Activated CD4-positive, alpha-beta T cell treated with anti-CD3 and anti-CD28 coated beads, Interleukin-2, amount 50 U/mL, for 16 hours (primary cell): ENCODE measurements at places on chromosomes 12 and 14.
A peak's percentile ranks its signal among the peaks of the same experiment; 100 is the strongest.

GRCh38 chr14:102277874-102278630, 26.9 kb downstream of the MOK start:
- DNase-seq, result no peak

- no peak for DNase-seq
Measured at GRCh38 chr14:77488558-77488957, 10.1 kb downstream of the ISM2 start.

- no peak for DNase-seq
Measured at GRCh38 chr12:97927977-97928376, 465.4 kb downstream of the RMST start.

DNA sequence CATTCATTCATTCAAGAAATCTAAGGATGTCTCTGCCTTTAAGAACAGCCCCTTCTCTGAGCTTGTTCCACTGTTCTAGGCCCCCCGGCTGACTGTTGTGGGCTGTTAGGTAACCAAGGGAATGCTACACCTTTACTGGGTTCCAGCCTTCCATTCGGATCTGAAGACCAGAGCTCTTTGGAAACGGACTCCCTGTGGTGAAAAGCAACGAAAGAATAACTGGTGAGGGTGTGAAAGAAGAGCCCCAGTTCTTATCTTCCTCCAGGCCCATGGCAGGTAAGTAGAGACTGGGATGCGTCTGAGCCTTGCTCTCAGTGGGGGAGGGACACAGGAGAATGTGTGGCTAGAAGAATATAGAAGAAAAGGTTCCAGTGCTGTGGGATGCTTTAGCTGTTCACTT, 207.4 kb downstream of the TMEM132D start:
- no peak for DNase-seq

DNA sequence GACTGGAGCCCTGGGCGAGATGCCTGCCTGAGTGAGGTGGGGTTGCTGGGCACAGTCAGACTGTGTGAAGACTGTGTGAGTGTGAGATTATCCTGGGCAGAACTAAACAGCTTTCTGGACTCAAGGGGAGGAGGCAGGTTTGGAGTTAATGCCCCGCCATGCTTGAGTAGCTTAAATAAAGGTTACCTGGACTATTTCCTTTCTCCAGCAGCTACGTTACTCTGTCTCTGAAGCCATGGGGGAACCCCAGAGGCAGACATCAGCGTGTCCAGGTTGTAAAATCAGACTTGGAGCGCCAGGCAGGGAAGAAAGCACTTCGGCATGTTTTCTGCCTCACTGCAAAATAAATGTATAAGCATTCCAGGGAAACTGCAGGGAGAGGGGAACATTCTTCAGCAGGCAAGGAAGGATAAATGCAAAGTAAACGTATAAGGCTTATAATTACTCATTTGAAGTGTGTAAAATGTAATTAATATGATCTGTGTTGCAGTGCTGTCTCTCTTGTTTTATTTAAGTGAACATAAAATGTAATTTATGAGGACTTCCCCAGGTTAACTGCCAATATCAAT, 129.7 kb downstream of the CHST11 start:
- no peak for DNase-seq

DNA sequence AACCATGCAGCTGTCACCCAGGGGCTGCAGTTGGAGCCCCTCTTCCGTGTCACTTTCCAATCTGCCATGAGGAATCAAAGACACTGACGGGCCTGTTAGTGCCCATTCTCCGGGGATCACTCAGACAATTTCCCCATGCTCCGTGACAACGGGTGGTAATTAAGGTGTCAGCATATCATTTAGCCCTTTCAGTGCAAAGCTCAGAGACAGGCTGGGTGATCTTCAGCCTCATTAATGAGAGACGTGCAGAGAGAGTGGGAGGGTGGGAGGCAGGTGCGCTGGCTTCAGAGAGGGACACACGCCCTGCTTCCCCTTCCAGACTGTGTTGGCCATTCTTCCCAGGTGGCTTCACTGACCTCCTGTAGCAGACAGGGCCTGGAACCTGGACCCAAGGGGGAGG, 58.7 kb downstream of the MVK start:
- DNase-seq, result no peak

DNA sequence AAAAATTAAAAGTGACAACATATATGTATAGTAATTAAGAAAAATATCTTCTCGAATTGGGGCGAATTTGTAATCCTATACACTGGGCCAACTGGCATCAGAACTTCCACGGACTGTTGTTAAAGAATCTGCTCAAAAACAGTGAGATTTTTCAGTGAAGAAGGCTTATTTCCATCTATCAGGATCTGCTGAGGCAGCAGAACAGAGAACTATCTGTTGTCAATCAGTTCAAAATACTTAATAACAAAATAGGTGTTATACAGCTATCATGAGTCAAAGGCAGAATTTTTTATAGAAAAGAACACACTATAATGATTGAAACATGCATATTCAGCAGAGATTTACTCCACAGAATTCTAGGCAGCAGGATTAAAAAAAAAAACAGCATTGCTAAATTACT, 41.9 kb downstream of the IFNG-AS1 start:
- DNase-seq, result no peak

DNA sequence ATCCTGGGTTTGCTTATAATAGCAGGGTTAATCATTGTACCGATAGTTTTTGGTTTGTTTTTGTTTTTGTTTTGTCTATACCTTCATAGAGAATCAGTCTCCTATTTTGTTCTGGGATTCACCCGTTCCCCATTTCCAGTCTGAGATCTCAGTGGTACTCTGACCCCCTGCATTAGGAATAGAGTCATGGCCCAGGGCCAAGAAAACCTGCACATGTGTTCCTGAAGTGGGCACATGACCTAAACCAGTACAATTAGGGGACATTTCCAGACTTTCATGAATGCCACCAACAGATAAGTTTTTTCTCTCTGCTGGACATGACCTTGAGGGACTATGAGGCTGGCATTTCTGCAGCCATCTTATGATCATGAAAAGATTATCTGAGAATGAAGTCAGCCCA, 52.5 kb downstream of the MRPL42 start:
- no peak for DNase-seq

- DNase-seq, result peak; percentile 85
Measured at GRCh38 chr14:61337893-61338292, 16.5 kb downstream of the PRKCH start.

- DNase-seq, result no peak
Measured at GRCh38 chr12:131218026-131218922, 264.6 kb downstream of the ADGRD1 start.

GRCh38 chr12:111024205-111024801, 103.9 kb upstream of the MYL2 start:
- peak; percentile 38 for DNase-seq

DNA sequence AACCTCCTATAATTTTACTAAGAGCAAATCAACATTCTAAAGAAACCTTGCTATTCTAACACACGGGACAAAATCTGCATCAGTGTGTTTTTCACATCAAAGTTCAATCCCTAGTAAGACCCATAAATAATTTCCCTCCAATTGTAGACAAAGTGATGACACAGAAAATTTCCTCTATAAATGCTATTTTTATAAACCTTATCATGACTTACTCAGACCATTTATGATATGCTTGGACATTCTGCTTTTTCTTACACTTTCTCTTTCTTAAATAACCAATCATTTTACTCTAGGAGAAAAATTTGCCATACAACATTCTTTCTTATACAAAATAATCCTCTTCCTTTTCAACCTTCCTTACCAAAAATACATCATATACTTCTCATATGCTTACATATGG, 67.0 kb downstream of the SDR9C7 start:
- DNase-seq, result no peak

GRCh38 chr12:28710882-28711281, 438.2 kb upstream of the FAR2 start:
- DNase-seq, result no peak

DNA sequence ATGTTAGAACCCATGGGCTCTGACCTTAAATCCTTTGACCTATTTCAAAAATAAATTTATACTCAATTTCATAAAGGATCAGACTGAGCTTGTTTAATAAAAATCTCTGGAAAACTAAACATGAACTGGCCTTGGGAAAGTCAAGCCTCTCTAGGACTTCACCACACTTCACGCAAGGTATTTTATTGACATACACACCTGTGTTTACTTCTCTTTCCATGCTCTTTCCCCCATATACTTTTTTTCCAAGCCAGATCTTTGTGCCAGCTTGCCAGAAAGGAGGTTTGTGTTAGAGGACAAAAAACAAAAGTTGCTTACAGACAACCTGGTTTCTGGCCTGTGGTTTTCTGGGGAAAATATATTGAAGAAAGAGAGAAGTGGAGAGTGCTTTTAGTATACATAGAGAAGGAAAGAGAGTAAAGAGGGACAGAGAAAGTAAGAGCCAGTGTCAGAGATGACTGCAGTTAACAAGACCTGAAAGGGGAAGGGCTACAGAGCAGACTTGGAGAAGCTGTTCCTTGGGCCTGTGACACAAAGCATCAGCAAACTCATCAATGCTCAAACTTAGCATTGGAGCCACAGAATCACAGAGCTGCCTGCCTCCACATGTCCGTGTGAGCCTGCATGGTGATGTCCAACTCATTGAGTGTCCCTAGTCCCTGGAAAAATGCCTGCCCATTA, 77.3 kb upstream of the TMTC2 start:
- DNase-seq, result no peak

- DNase-seq, result no peak
Measured at GRCh38 chr12:93868771-93869170, 191.6 kb downstream of the CRADD start.

DNA sequence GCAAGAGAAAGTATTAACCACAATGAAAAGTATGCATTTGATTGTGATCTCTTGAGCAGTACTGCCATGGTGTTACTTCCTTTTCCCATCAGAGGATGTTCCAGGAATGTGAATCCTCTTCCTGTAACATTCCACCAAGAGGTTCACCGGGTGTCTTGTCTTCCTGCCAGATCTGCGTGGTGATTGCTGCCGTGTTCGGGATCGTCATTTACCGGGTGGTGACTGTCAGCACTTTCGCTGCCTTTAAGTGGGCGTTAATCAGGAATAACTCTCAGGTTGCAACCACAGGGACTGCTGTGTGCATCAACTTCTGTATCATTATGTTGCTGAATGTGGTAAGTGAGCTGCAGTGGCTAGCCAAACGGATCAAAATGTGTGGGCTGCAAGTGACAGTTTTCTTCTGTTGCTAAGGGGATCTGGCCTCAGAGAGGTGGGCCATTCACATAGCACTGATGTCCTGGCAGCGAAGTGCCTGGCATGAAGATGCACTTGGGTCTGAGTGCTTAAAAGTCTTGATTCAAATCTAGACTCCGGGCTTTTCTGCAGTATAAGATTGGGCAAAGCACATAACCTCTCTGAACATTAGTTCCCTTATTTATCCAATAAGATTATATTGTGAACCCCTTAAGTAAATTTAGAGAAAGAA, 123.4 kb downstream of the SLC5A8 start:
- no peak for DNase-seq

GRCh38 chr14:57883061-57883460, 17.2 kb upstream of the SLC35F4 start:
- no peak for DNase-seq

GRCh38 chr12:66942741-66943465, 264.0 kb upstream of the GRIP1 start:
- DNase-seq, result no peak

DNA sequence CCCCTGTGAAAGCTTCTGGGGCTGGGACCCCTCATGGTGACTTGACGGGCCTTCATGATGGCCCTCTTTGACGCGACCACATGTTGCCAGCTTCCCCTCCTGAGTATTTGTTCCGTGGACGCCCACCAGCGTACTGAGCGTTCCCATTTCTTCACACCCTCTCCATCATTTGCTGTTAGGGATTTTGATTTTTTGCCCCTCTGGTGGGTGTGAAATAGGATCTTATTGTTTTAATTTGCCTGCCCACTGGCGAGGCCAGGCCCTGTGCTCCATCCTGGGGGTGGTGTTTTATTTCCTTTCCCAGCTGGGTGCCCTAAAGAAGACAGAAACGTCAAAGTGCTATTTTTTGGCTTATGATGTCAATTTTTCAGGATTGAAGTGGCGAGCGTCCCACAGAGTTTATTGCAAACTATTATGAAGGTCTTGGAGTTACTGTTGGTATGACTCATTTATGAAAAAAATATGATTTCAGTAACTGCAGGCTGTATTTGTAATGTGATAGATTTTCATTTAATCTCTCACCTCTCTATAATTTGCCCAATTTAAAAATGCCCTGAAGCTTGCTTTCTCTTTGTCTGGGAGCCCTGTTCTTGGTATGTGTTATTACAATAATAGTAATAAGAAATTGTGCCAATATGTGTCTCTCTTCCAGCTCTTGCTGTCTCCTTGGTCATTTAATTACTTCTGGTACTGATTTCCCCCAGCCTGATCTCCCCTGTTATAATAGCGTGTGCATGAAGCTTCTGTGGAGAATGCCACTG, 99.6 kb downstream of the SLC25A47 start:
- no peak for DNase-seq

- DNase-seq, result peak; percentile 4
Measured at GRCh38 chr12:45720069-45720468, 9.4 kb upstream of the ARID2 start.

DNA sequence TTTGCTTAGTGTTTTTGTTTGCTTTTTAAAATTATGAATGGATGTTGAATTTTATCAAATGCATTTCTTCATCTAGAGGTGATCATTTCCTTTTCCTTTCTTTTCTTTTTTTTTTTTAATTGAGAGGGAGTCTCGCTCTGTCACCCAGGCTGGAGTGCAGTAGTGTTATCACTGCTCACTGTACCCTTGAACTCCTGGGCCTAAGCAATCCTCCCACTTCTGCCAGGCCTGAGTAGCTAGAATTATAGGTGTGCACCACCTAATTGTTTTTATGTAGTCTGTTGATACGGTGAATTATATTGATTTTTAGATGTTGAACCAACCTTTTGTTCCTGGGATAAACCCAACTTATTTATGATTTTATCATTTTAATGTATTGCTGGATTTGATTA, 1.5 kb upstream of the CDKL1 start:
- DNase-seq, result no peak

DNA sequence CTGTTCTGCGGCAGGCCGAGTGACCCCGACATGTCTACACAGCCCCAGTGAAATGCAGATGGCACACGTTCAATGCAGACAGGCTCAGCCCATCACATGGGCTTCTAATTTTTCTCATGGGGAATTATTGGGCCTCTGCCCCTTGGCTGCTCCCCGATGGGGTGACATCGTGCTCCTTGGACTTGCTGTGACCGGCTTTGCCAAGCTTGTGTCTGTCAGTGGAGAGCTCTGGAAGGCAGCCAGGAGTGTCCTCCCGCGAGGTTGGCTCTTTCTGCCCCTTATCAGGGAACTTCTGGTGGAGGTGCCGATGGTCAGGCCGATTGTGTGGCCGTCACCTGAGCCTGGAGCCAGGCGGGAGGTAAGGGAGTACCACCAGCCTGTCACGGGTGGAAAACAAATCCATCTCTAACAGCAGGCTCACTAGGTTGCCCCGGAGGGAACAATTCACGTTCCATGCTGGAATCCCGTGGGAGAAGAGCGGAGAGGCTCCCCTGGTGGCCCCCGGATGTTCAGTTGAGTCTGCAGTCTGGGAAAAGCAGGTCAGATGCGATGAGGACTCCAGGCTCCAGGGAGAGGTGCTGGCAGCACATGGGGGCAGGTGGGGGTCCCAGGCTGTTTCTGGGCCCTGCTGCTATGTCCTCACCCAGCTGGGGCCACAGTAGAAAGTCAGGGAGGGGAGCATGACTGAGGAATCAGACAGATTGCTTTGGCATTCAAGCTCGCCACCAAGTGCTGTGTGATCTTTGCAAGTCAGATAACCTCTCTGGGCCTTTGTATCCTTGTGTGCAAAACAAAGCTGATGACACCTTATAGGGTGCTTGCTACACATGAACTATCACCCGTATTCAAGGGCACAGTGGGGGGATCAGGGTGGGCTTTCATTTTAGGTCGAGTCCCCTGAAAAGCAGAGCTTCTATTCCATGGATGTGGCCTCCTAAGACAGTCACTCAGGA, 43.2 kb upstream of the EML1 start:
- DNase-seq, result no peak
